ENCODE measurements at places on chromosomes 3 and 15.

- DNase-seq: no peak
These were observed 24.2 kb downstream of the KATNBL1 start for GRCh38 chr15:34185666-34186065.

DNA sequence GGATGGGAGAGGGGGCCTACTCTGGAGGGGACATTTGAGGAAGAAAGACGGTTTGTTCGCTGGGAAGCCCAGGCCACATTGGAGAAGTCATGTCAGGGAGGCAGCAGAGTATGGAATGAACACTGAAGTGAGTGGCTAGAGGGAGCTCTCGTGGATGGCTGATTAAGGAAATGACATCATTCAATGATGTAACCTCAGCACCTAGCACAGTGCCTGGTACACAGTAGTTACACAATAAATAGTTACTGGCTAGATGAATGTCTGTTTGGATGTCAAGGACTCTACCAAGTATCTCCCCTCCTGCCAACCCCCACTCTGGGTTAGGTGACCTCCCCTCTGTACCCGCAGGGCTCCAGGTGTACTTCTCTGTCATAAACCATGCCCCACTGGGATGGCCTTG lies 121.1 kb downstream of the CLSTN2 start:
- no peak for DNase-seq

GRCh38 chr3:3216401-3216800 lies 36.9 kb upstream of the CRBN start:
- no peak for DNase-seq

GRCh38 chr3:161388855-161389254 lies 17.5 kb upstream of the SPTSSB start:
- no peak for DNase-seq
